ENCODE measurements at places on chromosomes 5 and 9.

- DNase-seq: peak; percentile 11
Measured at GRCh38 chr9:99092643-99093491, 12.0 kb upstream of the TGFBR1 start.

DNA sequence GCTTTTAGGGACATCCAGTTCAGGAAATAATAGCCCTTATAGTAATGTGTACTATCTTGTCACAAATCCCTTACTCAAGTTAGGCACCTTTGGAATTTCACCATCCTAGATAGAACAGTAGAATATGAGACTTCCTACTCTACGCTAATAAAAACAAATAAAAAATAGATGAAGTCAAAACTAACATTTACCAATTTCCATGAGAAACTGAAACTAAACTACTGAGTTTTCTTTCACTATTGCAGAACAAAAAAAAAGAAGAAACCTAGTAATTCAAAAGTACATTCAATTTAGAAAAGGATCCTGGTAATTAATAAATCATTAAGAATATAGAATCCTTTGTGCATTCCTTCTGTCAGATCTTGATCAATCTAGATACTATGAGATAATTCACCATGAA, 14.0 kb downstream of the STARD4 start:
- DNase-seq: no peak

- no peak for DNase-seq
Measured at GRCh38 chr9:128175726-128176125, 15.6 kb downstream of the CIZ1 start.

DNA sequence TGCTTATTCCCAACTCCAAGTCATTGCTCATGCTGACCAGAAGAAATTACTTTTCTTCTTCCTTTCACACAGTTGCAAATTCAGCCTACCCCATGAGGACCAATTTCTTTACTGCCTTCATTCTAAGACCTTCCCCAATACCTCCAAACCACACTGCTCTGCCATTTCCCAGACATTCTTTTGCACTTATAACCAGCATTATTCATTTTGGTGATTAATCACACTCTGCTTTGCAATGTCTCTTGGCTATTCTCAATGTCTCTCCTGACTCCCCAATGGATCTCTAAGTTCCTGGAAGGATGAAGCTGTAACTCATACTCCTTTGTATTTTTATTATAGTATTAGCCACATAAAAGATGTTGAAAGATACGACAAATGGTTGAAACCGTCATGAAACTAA, 105.7 kb upstream of the RANBP3L start:
- no peak for DNase-seq

DNA sequence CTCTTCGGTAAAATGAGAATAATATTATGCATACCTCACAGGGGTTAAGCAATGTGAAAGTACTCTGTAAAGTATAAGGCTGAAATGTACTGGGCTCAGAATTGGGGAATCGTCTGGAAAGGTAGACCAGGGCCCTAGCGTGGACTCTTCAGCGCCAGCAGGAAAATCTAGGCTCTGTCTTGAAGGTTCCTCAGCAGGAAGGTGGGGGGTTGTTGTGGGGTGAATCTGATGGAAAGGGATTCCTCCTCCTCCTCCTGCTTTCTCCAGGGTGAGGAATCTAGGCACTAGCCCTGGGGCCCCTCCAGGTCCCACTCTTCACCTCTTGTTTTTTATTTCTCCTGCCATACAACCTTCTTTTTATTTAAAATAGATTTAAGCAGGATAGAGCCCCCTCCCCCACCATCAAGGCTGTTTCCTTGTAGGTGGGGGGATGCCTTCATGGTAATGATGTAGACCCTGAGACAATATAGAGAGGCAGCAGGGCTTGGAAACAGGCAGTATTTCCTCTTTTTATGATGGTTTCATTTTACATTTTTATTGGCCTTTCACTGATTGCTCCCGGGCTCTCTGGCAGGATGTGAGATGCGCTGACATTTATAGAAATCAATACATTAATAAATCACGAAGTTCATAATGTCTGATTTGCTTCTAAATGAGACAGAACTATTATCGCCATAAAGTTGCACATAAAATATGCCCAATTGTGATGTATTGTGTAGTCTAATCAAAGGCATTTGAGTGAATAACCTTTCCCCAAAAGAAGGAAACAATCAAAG, 78.9 kb upstream of the GABRP start:
- no peak for DNase-seq

- no peak for DNase-seq
Measured at GRCh38 chr5:150085191-150085912, 1.0 kb downstream of the CSF1R start.

DNA sequence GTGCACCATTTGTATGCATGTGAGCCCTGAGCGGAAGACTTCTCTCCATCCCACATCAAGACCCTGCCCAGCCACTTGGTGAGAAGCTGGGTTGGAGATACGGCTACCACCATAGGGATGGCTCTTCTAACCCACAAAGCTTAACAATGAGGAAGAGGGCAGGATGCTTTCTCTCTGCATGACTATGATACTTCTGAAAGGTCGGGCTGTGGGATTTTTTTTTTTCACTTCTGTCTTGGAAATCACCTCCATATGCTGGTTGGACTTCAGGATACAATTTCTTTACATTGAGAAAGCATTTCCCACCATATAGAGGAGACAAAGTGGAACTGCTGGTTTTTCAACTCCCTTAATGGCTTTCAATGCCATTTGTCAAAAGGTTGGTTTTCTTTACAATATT, 30.5 kb downstream of the ZNF366 start:
- no peak for DNase-seq

DNA sequence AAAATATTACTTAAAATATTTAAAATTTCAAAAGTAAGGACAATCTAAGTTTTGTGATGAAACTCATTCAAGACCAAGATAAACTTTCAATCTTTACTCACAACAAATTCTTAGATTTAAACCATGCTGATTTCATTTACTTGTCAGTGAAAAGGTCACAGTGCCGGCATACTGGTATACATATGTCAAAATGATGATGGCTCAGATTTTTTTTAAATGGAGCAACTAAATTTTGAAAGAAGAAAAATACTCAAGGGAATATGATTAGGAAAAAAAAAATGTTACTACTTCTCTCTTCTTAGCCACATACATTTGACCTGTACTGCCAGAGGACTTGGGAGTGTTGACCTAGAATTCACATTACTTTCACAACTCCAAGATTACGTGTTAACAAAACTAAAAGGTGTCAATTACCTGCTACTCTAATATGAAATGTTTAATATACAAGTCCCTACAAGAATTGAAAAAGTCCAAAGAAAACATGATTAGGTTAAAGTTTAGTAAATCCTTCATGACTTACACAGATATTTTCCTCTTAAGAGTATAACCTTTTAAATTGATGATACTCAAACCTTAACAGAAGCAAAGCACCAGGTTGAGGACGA, 4.6 kb downstream of the EFNA5 start:
- DNase-seq: no peak

DNA sequence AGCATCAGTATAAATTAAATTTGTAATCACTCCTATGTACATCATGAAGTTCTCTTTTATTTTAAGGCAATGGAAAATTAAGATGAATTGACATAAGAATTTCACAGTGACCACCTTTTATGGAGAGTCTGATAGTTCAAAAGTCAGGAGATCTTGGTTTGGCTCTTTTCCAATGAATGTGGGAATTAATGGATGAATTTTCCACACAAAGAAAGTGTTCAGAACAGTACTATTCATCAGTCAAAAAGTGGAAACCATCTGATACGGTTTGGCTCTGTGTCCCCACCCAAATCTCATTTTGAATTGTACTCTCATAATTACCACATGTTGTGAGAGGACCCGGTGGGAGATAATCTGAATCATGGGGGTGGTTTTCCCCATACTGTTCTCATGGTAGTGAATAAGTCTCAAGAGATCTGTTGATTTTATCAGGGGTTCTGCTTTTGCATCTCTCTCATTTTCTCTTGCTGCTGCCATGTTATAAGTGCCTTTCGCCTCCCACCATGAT, 24.5 kb downstream of the CCDC125 start:
- no peak for DNase-seq

DNA sequence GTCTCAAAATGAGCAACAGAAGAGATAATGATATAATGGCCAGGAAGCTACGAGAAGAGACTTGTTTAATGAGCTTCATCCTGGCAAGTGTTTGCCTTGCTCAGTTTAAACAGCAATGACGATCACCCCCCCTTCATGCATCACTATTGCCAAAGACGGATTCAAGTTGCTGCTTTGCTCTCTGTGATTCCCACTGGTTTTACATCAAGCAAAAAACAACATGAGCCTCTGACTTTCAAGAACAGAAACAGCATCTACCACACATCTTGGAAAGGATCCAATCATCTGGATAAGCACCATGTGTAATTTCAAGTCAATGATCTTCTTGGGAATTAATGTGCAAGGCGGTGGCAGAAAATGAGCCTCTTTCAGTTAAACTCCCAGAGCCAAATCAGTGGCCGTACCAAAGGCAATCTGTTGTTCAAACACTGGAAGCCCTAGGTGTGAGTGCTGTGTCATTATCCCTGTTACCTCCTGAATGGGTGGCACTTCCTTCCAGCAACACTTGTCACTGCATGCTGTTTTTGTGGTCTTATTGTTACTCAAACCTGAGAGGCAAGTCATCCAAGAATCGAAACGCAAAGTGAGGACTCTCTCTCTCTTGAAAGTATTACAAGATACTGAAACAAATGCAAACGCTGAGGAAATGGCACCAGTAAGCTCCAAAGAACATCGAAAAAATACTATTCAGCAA, 72.8 kb downstream of the MED27 start:
- no peak for DNase-seq

GRCh38 chr9:87554976-87555375, 57.3 kb downstream of the DAPK1 start:
- DNase-seq: no peak

- DNase-seq: no peak
Measured at GRCh38 chr9:127966416-127967150, 14.2 kb downstream of the EEIG1 start.

- no peak for DNase-seq
Measured at GRCh38 chr5:181133610-181134231, 2.8 kb upstream of the OR2V1 start.

GRCh38 chr5:73120222-73121118, at the start of gene TMEM171:
TMEM171 (plus strand) TSS chr5:73120575; CDS start chr5:73123374, 2,799 bp downstream.
- no peak for DNase-seq

DNA sequence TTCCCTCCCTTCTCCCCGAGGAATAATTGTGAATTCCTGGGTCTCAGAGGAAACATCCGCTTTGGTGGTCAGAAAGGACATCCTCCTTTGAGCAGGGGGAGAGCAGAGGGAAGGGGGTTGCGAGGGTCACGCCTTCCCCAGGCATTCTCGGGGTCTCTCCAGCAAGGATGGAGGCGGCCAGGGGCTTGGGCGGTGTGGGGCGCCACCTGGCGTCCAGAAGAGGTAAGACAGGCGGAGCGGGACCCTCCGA, 129.1 kb downstream of the KCNIP1 start:
- DNase-seq: peak; percentile 33

GRCh38 chr5:30385754-30386153, 807.7 kb upstream of the CDH6 start:
- no peak for DNase-seq

GRCh38 chr5:84682531-84682930, 297.9 kb upstream of the EDIL3 start:
- no peak for DNase-seq

- DNase-seq: no peak
Measured at GRCh38 chr5:145903867-145904266, 31.1 kb upstream of the GRXCR2 start.

GRCh38 chr9:136378170-136379002, 4.9 kb upstream of the CARD9 start:
- no peak for DNase-seq

- no peak for DNase-seq
Measured at GRCh38 chr5:59579101-59579823, 314.3 kb downstream of the PDE4D start.

- DNase-seq: peak; percentile 18
Measured at GRCh38 chr9:134243778-134244467, 79.6 kb upstream of the RNU6ATAC start.

DNA sequence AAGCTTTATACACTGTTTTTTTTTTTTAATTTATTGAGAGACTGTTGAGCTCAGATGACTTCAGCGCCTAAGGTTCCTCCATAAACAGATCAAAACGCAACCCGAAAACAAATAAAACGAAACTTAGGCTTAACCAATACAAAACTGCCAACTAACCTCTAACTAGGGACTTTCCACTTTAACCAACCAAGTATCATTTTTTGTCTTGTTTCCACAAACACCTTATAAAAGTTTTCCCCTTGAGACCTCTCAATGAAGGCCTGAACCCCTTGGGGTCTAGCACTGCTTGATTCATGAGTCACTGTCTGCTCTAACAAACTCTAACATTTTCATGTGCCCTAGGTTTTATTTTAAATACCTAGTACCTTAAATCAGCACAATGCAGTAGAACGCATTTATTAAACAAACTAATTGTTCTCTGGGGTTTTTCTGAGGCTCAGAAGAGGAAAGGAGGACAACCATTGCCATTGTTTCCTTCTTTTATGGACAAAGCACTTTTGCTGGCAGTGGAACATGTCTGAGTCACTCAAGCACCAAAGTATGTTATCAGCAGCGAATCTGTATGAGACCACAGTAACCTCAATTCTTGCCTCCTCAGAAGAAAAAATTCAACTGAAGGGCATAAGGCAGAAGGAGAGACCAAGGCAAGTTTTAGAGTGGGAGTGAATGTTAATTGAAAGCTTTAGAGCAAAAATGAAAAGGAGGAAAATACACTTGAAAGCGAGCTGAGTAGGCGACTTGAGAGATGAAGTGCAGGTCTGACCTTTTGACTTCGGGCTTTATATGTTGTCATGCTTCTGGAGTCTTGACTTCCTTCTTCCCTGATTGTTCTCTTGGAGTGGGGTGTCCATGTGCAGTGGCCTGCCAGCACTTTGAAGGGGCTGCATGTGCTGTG, 97.7 kb upstream of the HCN1 start:
- no peak for DNase-seq

- DNase-seq: no peak
Measured at GRCh38 chr5:54275361-54275760, 35.0 kb downstream of the ARL15 start.

- DNase-seq: no peak
Measured at GRCh38 chr9:132647806-132648205, 22.0 kb downstream of the DDX31 start.

DNA sequence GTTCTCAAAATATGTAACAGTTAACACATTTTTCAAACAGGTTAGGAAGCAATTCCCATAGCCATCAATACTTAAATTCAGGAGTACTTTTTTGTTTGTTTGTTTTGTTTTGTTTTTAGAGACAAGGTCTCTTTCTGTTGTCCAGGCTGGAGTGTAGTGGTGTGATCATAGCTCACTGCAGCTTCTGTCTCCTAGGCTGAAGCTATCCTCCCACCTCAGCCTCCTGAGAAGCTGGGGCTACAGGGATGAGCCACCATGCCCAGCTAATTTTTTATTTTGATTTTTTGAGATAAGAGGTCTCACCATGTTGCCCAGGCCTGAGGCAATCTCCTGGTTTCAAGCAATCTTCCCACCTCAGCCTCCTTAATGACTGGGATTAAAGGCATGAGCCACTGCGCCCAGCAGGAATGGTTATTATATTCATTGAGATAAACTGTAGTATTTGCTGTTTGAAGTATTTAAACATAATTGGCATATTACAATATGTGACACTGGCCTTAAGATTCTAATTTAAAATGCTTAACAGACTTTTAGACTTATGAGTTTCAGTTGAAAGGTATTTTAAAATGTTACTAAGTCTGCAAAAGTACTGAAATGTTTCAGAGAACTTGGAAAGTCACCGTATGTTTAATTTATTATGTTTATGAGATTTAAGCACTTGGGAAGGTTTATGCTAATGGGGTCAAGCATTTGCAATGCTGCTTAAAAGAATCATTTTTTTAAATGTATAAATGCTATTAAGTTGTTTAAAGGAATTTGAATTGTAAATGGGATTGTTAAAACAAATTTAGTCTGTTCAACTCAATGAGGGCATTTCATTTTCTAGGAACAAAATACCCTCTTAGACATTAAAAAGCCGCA, 17.0 kb downstream of the UTP15 start:
- DNase-seq: no peak
